ENCODE measurements at places on chromosomes 1 and 21.

- no peak for DNase-seq
These were observed 20.5 kb downstream of the SZRD1 start for GRCh38 chr1:16387201-16388188.

GRCh38 chr1:40662864-40663263 lies 2.6 kb downstream of the RIMS3 start:
- no peak for DNase-seq

DNA sequence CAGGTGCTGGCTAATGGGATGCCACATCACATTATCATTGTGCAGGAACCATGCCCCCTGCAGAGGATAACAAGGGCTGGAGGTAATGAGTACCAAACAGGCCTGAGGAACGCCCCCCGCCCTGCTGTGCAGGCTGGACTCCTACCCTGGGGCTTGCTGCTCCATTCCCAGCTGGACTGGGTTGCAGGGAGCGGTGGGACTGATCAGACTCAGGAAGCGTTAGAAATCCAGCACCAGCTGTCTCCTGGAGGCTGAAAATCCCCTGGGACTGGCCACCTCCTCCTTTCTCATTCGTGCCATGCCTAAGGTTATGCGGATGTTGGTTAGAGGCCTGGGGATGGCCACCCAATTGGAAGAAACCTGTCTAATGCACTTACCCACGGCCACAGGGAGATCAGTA lies 36.9 kb upstream of the POU3F1 start:
- no peak for DNase-seq

DNA sequence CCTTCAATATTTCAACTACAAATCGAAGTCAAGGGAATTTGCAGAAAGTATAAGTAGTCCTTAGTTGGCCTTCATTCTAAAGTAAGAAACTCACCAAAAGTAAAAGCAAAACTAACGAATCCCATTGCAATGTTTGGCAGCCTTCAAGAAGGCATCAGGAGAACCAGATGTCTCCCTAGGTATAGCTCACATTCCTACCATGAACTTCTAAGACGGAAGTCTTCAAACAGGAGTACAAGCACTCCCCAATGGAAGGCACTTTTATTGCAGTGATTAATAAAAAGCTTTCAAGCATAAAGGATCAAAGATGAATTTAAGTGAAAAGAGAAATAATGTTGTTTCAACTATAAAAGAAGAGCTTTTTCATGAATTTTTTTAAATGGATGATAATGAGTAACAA lies 236.0 kb upstream of the NR5A2 start:
- no peak for DNase-seq

GRCh38 chr1:231748760-231749415 lies 122.3 kb downstream of the DISC1 start:
- no peak for DNase-seq

- no peak for DNase-seq
These were observed 144.6 kb downstream of the LRIG2 start for GRCh38 chr1:113217447-113218208.

GRCh38 chr1:67715819-67716218 lies 30.8 kb downstream of the GADD45A start:
- no peak for DNase-seq
